ENCODE measurements at places on chromosomes 7 and 10. TPM values are rescaled to one million over a fixed set of nuclear protein-coding genes. Genes with fewer than 3 reads are reported as not detected.

AKR1E2 gene
- 4.5 TPM for total RNA-seq

SEMA3E gene
- total RNA-seq: not detected

HOXA9 gene
- not detected for total RNA-seq

NUTM2B gene
- total RNA-seq: 1.8 TPM

VSTM4 gene
- not detected for total RNA-seq

ATP6V0A4 gene
- total RNA-seq: not detected

GPNMB gene
- total RNA-seq: 25.3 TPM

OR9A2 gene
- total RNA-seq: not detected

LRIT1 gene
- total RNA-seq: not detected

SLC13A1 gene
- not detected for total RNA-seq

- no peaks in the 10 kb centered on the region for H3K36me3 ChIP-seq
- no peak for DNase-seq
- no peak overlapping the region for H3K27ac ChIP-seq
- H3K4me3 ChIP-seq: no peak overlapping the region
These were observed 58.9 kb downstream of the CLRN3 start for GRCh38 chr10:127833804-127834203.

GRCh38 chr7:35249537-35249907 is 4.4 kb downstream of the TBX20 start:
- H3K27me3 ChIP-seq: peaks cover 71% of the 10 kb centered on the region
- no peaks in the 10 kb centered on the region for H3K36me3 ChIP-seq
- H3K4me1 ChIP-seq: peaks cover 14% of the 10 kb centered on the region
- no peak overlapping the region for H3K4me3 ChIP-seq

GRCh38 chr7:99372275-99373090 is 2.0 kb upstream of the ARPC1B start:
- no peak for DNase-seq
- H3K36me3 ChIP-seq: peaks cover 4% of the 10 kb centered on the region
- peak overlapping the region; percentile 87 for H3K4me3 ChIP-seq
- H3K27me3 ChIP-seq: peaks cover 2% of the 10 kb centered on the region
- H3K4me1 ChIP-seq: peaks cover 30% of the 10 kb centered on the region
- H3K27ac ChIP-seq: peak overlapping the region; percentile 83

DNA sequence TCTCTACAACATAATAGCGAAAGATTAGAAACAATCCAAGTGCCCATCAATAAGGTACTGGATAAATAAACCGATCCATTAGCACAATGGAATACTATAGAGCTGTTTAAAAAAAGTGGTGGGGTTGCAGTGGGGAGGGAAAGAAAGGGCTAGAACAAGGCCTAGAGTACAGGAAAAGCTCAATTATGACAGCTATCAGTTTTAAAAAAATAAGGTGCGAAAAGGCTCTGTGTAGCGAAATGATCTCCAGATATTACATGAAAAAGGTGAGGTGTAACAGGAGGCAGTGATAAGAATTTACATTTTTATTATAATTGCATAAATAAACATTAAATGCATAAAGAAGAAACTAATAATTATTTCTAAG is 30.8 kb downstream of the CYTH3 start:
- H3K4me3 ChIP-seq: no peak overlapping the region
- DNase-seq: no peak
- no peaks in the 10 kb centered on the region for H3K36me3 ChIP-seq
- H3K27ac ChIP-seq: no peak overlapping the region
- H3K27me3 ChIP-seq: peaks cover 8% of the 10 kb centered on the region

- peaks cover 7% of the 10 kb centered on the region for H3K4me1 ChIP-seq
- H3K36me3 ChIP-seq: no peaks in the 10 kb centered on the region
These were observed 103.6 kb downstream of the DYNC2I1 start for GRCh38 chr7:158959954-158960353.

GRCh38 chr10:60494774-60495173 is 105.1 kb upstream of the ANK3 start:
- H3K36me3 ChIP-seq: no peaks in the 10 kb centered on the region
- no peaks in the 10 kb centered on the region for H3K27me3 ChIP-seq
- no peak for DNase-seq

GRCh38 chr10:6542999-6543430 is 37.1 kb downstream of the PRKCQ start:
- H3K27ac ChIP-seq: peak overlapping the region; percentile 100
- H3K27me3 ChIP-seq: no peaks in the 10 kb centered on the region
- DNase-seq: peak; percentile 63
- peaks cover 59% of the 10 kb centered on the region for H3K4me1 ChIP-seq
- peak overlapping the region; percentile 95 for H3K4me3 ChIP-seq

DNA sequence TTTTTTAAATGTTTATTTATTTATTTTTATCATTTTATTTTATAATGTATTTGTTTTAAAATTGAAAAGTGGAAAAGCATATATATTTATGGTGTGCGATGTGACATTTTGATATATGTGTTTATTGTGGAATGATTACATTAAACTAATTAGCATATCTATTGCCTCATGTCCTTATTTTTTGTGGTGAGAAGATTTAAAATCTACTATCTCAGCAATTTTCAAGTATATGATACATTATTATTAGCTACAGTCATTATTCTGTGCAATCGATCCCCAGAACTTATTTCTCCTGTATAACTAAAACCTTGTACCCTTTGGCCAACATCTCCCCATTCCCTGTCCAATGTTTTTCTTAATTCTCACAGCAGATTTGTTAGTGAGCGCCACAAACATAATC is 115.6 kb upstream of the SHH start:
- DNase-seq: no peak
- H3K27ac ChIP-seq: no peak overlapping the region
- H3K4me3 ChIP-seq: no peak overlapping the region
- H3K4me1 ChIP-seq: no peaks in the 10 kb centered on the region
- no peaks in the 10 kb centered on the region for H3K36me3 ChIP-seq

DNA sequence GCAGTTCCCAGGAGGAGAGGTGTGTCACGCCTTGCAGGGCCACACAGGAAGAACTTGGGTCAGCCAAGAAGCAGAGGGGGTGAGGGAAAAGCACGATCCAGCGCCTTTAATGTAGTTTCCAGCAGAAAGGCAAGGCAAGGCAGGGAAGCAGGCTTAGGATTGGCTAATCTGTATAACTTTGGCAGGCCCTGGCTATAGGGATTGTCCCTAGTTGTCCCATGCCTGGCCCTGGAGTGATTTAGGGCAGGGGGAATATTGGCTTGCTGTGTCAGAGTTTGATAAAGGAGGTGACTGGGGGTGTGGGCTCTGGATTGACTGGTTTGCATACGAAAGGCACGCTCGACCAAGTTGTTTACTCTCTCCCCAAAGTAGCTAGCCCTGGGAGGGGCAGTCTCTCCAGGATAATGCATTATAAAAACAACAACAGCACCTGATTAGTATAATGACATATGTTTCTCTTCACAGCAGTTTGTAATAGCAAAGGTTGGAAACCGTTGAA is 44.5 kb downstream of the RBM28 start:
- no peak overlapping the region for H3K4me3 ChIP-seq
- H3K27me3 ChIP-seq: no peaks in the 10 kb centered on the region
- H3K36me3 ChIP-seq: peaks cover 6% of the 10 kb centered on the region
- no peaks in the 10 kb centered on the region for H3K4me1 ChIP-seq

DNA sequence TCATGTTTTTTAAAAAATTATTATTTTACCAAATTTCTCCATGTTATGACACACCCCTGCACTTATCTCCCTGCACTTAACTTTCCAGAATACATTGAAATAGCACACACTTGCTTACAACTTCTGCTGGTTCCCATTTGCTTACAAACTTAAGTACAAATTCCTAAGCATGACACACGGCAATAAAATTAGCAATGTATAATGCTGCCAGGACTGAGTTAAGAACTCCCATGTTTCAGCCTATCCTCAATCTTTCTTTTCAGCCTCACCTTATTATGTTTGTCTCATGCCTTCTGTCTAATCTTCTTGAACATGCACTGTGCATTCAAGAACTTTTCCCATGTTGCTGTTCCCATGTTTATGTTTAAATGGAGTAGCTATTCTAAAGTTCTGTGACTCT is 40.8 kb downstream of the PRPS1L1 start:
- H3K27ac ChIP-seq: no peak overlapping the region
- no peaks in the 10 kb centered on the region for H3K36me3 ChIP-seq
- peaks cover 7% of the 10 kb centered on the region for H3K27me3 ChIP-seq
- no peak for DNase-seq
- no peak overlapping the region for H3K4me3 ChIP-seq

DNA sequence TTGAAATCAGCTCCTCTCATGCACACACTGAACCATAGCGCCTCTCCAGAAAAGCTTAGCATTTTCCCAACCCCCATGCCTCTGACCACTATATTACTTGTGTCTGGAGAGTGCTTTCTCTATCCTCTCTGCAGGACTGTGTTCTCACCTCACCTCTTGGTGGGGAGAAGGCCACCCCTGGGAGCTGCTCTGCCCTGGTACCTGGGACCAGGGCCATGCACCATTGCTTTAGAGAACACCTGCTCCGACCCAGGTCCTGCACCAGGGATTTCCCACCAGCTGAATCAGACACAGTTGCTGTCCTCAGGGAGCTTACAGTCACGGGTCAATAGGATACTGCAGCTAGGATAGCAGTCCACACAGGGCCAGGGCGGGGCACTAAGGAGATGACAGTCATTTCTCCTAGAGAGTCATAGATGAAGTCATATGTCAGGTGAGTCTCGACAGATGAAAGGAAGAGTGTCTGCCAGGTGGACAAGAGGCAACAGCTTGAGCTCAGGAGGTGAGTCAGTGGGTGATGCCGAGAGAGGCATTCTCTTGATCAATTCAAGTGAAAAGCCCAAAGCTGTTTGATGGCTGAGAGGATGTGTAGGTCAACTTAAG is 619 bp upstream of the LMTK2 start:
- peaks cover 3% of the 10 kb centered on the region for H3K36me3 ChIP-seq
- no peak for DNase-seq
- peaks cover 14% of the 10 kb centered on the region for H3K4me1 ChIP-seq
- peak overlapping the region; percentile 97 for H3K4me3 ChIP-seq
- no peaks in the 10 kb centered on the region for H3K27me3 ChIP-seq
- no peak overlapping the region for H3K27ac ChIP-seq

DNA sequence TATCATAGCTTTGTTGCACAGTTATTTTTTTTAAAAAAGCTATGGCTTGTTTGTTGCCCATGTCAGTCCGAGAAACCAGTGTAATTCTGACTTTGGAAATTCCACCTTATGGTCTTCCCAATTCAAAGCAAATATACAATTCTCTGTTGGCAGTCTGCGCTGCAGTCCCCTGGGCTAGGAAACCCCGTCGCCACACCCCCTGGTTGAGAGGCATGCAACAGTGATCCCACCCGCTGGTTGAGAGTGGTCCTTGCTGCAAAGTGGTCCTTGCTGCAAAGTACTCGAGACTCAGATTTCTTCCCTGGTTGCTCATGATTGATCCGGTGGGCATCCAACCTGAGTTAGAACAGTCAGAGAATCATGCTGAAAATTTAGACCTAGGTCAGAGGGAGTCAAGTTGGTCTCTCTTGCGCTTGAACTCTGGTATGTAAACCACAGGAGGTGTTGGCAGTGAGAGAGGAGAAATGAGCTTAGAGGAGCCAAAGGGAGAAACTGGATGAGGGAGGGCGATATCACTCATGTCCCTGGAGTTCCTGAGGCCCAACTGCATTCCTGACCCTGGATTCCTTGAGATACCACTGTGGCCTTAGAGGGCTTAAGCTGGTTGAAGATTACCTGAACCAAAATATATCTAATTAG is 45.0 kb upstream of the STK17A start:
- no peak overlapping the region for H3K4me3 ChIP-seq
- no peak overlapping the region for H3K27ac ChIP-seq
- H3K36me3 ChIP-seq: no peaks in the 10 kb centered on the region
- H3K4me1 ChIP-seq: no peaks in the 10 kb centered on the region
- DNase-seq: no peak

DNA sequence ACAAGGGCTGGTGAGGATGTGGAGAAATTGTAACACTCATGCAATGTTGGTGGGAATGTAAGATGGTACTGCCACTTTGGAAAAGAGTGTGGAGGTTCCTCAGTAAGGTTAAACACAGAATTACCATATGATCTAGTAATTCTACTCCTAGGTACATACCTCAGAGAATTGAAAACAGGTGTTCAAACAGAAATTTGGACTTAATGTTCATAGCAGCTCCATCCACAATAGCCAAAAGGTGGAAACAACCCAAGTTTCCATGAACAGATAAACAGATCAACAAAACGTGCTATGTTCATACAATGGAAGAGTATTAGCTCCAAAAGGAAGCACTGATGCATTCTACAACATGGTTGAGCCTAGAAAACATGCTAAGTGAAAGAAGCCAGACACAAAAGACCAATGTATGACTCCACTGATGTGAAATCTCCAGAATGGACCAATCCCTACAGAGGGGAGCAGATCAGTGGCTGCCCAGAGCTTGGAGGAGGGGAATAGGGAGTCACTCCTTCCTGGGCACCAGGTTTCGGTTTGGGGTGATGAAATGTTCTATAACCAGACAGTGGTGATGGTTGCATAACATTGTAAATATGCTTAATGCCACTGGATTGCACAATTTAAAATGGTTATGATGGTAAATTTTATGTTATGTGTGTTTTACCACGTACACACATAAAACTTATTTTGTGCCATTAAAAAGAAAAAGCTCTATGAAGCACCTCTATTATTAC is 5.7 kb upstream of the WDR86 start:
- peaks cover 39% of the 10 kb centered on the region for H3K27me3 ChIP-seq
- H3K4me3 ChIP-seq: no peak overlapping the region

GRCh38 chr10:112271982-112272381 is 11.2 kb upstream of the TECTB start:
- H3K4me1 ChIP-seq: no peaks in the 10 kb centered on the region
- peaks cover 2% of the 10 kb centered on the region for H3K27me3 ChIP-seq
- H3K36me3 ChIP-seq: no peaks in the 10 kb centered on the region
- no peak overlapping the region for H3K27ac ChIP-seq
- no peak for DNase-seq

DNA sequence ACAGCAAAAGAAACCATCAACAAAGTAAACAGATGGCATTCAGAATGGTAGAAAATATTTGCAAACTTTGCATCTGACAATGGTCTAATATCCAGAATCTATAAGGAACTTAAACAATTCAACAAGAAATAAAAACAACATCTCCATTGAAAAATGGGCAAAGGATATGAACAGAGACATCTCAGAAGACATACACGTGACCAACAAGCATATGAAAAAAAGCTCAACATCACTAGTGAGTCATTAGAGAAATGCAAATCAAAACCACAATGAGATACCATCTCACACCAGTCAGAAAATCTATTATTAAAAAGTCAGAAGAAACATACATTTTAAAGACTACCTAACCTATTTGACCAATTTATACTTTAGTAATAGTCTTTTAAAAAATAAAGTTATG is 571.3 kb upstream of the NRG3 start:
- no peaks in the 10 kb centered on the region for H3K36me3 ChIP-seq
- no peak overlapping the region for H3K27ac ChIP-seq
- H3K4me1 ChIP-seq: no peaks in the 10 kb centered on the region
- H3K4me3 ChIP-seq: no peak overlapping the region

DNA sequence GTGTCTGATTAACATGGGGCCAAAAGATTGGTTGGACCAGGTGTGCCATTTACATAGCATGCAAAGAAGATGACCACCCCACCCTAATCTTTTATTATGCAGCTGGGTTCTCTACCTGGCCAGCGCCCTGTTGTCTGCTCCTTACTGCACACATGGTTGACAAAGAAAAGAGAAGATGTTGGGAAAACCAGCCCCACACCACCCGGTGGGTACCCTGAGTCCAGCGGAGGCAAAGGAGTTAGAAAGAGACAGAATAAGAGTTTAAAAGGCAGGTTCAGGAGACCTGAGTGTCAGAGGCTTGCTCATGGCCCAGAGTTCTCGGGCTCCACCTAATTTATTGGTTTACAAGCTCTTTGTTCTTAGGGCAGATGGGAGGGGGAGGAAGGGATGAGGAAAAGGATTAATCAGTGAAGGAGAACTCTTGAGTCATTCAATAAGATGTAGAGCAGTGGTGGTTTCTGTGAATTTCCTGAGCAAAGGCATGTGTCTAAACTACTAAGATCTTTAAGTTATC is 24.1 kb upstream of the ABCA13 start:
- H3K27me3 ChIP-seq: peaks cover 19% of the 10 kb centered on the region
- no peak overlapping the region for H3K27ac ChIP-seq
- H3K4me3 ChIP-seq: no peak overlapping the region
